ENCODE measurements at places on chromosomes 13 and 19.

DNA sequence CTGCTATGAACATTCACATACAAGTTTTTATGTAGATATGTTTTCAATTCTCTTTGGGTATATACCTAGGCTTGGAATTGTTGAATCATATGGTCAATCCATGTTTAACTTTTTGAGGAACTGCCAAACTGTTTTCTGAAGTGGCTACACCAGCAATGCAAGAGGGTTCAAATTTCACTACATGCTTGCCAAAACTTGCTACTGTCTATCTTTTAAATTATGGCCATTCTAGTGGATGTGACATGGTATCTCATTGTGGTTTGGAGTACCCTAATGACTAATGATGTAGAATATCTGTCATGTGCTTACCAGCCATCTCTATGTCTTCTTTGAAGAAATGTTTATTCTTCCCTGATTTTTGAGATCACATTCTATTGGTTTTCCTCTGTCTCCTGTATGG is 860.3 kb downstream of the DIAPH3 start:
- no peak for DNase-seq

GRCh38 chr13:20980430-20980829 is 77.9 kb upstream of the XPO4 start:
- DNase-seq, result no peak

GRCh38 chr13:51394724-51395123 is 55.2 kb downstream of the SERPINE3 start:
- DNase-seq, result no peak

DNA sequence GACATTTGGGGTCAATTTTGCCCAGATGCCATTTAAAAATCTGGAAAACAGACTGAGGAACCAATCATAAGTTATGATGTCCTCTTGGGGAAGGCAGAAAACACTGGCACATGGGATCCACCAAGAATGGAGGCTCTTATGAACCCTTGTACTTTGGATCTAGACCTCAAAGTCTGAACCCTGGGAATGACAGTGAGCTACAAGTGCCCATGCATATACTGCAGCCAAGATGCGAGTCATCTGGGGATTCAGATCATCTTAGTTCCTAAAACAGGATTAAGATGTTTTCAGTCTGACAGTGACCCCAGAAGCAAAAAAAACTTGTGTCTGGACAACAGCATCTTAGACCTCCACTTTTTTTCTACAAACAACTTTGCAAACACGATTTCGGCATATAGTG is 100.2 kb upstream of the SIAH3 start:
- no peak for DNase-seq

DNA sequence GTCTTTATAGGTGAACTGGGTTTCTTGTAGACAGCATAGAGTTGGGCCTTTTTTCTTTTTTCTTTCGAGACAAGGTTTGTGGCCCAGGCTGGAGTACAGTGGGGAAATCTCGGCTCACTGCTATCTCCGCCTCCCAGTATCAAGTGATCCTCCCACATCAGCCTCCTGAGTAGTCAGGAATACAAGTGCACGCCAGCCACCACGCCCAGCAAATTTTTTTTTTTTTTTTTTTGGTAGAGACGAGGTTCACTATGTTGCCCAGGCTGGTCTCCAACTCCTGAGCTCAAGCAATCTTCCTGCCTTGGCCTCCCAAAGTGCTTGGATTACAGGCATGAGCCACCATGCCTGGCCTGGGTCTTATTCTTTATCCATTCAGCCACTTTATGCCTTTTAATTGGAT is 5.1 kb upstream of the CALM3 start:
- no peak for DNase-seq

DNA sequence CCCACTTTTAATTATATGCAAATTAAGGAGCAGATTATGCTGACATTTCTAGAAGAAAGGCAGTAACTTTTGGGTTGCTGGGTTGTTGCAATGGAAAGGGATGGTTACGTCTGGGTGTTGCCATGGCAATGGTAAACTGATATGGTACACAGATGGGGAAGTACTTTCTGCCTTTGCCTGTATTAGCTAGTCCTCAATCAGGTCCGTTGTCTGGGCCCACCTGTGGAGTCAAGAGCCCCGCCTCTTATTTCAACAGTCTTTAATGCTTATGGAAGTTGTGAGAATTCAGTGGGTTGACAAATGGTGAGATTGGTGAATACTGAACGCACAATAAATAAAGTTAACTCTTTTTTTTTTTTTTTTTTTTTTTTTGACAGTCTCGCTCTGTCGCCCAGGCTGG is 30.6 kb upstream of the DPP9 start:
- DNase-seq, result no peak

DNA sequence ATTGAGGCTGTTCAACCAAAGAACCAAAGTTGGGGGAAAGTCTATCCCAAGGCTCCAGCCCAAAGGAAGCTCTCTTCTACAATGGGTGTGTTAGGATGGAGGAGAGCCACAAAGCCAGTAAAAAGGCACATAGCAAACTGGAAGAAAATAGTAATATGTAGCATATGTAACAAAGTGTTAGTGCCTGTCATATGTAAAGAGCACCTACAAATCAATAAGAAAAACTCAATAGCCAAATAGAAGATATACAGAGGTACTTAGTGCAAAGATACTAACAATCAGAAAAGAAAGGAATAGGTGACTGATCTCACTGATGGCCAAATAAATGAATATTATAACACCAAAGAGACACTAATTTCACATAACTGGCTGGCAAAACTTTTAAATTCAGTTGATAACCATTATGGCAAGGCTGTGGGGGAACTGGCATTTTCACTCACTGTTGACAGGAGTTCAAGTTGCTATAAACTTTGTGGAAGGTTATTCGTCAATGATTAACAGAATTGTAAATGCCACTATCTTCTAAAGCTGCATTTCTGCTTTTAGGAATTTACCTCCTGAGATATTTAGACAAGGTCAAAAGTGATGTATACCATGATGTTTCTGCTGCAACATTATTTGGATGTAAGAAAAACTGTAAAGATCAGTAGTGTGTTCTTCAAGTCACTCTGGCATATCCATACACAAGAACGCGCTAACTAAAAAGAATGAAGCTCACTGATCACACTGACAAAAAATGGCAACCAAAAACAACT is 110.8 kb downstream of the GNG7 start:
- no peak for DNase-seq

- no peak for DNase-seq
Measured at GRCh38 chr19:16896146-16897028, 7.6 kb downstream of the F2RL3 start.

DNA sequence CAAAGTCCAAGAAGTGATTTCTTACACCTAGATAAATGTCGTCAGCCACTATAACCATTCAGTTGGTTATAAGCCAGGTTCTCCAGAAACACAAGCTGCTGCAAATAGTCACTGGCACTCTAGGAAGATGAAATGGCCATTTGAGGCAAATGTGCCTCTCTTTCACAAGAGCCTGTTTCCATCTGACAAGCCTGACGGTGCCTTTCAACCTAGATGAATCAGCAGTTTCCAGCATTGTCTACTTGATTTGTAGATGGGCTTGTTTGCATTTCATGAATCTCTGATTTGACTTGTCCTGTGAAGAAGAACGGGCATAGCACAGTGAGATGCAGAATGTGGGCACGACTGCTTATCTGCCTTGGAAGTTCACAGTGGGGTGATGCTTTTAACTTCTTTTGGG is 327.2 kb downstream of the LMO7 start:
- DNase-seq, result no peak

DNA sequence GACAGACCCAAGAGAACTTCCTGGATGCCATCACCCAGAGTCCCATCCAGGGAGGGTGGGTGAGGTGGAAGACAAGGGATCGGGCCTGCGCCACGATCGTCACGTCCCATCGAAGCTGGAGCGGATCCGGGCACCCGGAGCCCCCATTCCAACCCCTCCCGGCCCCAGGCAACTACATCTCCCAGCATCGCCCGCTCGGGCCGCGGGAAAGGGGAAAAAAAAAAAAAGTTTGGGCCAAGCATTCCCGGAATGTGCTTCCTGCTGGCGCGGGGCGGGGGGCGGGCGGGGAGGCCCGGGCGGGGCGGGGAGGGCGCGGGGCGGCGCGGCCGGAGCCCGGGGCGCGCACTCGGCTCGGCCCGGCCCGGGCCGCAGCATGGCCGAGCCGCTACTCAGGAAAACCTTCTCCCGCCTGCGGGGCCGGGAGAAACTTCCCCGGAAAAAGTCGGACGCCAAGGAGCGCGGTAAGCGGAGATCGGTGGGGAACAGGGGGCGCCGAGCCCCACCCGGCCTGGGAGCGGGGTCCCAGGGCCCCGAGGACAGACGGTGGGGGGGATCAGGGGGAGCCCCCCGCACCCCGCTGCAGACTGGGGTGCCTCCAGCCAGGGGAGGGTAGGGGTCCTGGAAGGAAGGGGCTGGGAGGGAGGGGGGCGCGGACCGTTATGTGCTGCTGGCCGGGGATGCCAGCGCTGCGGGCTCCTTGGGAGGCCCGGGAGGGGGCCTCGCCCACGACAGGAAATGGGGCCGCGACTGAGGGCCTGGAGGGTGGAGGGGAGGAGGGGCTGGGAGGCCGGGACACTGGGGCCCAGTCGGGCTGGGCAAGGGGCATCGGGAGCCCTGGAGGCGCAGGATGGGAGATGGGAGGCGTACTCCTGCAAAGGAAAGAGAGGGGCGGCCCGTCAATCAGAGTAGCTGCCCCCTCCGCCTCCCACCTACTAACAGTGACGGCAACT is at the start of gene SYDE1:
SYDE1 (plus strand) TSS at position 341 of the 950 bp plus-strand sequence; CDS start at position 374, 33 bp downstream.
- peak; percentile 29 for DNase-seq

- DNase-seq, result peak; percentile 38
Measured at GRCh38 chr13:42594481-42595252, 20.7 kb downstream of the TNFSF11 start.

DNA sequence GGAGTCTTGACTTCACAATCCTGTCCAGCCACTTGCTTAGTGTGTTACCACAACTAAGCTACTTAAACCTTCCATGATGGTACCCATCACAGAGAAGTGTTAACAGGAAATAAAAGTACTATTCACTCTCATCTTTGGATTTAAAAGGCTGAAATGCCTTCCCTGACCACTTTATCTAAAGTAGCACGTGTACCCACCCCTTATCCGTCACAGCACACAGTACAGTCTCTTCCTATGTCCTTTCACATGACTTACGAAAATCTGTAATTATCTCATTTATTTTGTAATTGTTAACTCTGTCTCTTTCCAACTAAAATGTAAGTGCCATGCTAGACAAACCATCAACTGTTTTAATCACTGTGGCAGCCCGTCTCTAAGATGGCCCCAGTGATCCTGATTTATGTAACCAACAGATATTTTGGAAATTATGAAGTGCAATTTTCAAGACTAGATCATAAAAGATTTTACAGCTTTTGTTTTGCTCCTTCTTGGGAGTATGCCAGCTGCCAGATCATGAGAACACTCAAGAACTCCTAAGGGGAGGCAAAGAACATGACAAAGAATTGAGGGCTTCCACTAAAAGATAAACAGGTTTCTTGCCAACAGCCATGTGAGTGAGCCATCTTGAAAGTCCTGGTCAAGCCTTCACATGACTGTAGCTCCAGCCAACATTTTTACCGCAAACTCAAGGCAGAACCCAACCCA is 44.9 kb downstream of the DIAPH3 start:
- DNase-seq, result no peak

GRCh38 chr13:84126671-84127171 is 244.4 kb upstream of the SLITRK1 start:
- DNase-seq, result no peak

- peak; percentile 95 for DNase-seq
Measured at GRCh38 chr19:49451430-49452181, at the start of gene PIH1D1. TSS of gene PIH1D1 (minus strand) at chr19:49451814. CDS start at chr19:49451574, 240 bp downstream.

- DNase-seq, result no peak
Measured at GRCh38 chr13:46530084-46530935, 22.7 kb upstream of the LRCH1 start.

GRCh38 chr13:108560093-108560492 is 69.3 kb upstream of the MYO16 start:
- DNase-seq, result no peak

All from stimulated activated CD4-positive, alpha-beta T cell treated with anti-CD3 and anti-CD28 coated beads, Interleukin-4, amount 100 ng/mL, for 4 hours (primary cell).